Effector CD4-positive, alpha-beta T cell (primary cell): ENCODE measurements at places on chromosomes 12 and 14.

DNA sequence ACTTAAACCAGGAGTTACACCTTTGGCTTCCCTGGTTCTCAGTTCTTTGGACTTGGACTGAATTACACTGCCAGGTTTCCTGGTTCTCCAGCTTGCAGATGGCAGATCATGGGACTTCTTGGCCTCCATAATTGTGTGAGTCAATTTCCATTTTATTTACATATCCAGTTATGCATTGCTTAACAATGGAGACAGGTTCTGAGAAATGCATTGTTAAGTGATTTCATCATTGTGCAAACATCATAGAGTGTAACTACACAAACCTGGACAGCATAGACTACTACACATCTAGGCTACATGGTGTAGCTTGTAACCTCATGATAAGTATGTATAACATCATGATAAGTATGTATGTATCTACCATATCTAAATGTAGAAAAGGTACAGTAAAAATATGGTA is 276.1 kb upstream of the BTG1 start:
- no peak for DNase-seq

DNA sequence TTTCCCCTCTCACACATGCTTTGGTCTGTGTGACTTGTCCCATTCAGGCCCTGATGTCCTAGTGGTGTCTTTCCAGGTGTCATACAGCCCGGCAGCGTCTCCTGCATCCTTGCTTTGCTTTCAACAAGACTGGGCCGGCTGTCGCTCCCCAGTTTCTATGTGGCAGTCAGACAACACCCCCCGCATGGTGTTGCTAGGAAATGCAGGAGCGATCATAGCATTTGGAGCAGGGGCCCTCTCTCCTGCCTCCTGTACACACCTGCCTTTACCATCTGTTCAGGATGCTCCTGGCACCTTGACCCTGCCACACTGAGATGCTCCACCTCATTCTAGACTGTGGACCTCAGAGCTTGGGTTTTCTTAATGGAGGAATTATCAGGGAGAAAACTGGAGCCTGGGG is 29.5 kb downstream of the CACNA1C start:
- no peak for DNase-seq

GRCh38 chr12:29346769-29347421 is 34.1 kb downstream of the ERGIC2 start:
- DNase-seq = no peak

- DNase-seq = no peak
Measured at GRCh38 chr14:20802341-20803084, at the start of gene RNASE1. RNASE1 (minus strand) TSS chr14:20802844; CDS start chr14:20802068, 776 bp downstream.

GRCh38 chr14:93912782-93913181 is 14.4 kb upstream of the FAM181A start:
- DNase-seq = no peak

GRCh38 chr12:89183985-89184435 is 168.3 kb downstream of the DUSP6 start:
- no peak for DNase-seq

DNA sequence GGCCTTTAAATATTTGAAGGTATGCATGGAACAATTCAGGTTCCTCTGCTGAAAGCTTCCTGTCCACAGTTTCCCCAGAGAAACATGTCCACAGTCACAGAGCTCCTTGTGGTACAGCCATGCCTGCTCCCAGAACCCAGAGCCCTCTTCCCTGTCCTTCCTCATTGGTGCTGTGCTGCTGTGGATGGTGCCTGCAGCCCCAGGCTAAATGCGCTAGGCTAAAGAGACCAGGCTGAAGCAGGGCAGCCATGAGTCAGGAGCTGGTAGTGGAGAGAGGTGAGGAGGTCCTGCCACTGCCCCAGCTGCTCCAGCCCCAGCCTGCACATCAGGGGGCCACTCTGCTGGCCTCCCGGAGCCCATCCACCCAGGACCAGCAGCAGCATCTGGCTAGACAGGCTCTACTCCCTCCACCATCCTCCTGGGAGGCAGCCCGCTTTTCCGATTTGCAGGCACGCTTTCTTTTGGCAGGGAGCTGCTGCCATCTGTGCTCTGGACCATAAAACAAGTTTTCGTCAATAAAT is 65.4 kb upstream of the DDX11 start:
- DNase-seq = no peak

GRCh38 chr12:89205517-89205916 is 146.8 kb downstream of the DUSP6 start:
- DNase-seq = no peak

- DNase-seq = no peak
Measured at GRCh38 chr12:114697741-114698565, 14.0 kb upstream of the TBX3 start.

GRCh38 chr14:60241091-60241490 is 7.9 kb upstream of the PPM1A start:
- no peak for DNase-seq

DNA sequence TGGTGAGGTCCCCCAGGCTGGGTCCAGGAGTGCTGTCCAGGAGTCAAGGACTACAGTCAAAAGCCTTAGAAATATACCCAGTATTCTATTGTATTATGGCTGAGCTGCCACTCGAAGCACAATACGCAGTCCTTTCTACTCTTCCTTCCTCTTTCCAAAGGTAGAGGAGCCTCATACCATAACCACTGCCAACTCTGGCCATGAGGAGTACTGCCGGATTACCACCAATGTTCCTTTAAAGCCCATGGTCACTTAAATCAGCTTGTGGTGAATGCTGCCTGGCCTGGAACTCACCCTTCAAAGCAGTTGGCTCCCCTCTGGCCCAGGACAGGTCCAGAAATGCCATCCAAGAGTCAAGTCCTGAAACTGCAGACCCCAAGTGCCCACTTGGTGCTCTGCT is 425.4 kb downstream of the SLC16A7 start:
- no peak for DNase-seq

DNA sequence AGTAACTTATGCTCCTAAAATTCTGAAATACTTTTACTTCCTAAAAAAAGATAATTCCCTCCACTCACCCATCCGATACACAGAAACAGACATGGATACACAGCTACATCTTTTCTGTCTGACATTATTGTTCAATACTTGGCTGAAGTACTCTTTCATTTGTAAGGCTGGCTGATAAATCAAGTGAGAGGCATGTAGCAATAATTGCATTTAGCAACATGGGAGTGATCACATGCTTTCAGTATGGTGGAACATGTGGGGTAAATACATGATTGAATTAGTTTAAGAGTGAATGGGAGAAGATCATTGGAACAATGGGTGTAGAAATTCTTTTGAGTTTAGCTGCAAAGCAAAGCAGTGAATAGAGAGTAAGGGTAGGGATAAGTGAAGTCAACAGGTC is 25.6 kb downstream of the PTPRQ start:
- no peak for DNase-seq

- no peak for DNase-seq
Measured at GRCh38 chr12:33486058-33486457, 46.4 kb upstream of the SYT10 start.

DNA sequence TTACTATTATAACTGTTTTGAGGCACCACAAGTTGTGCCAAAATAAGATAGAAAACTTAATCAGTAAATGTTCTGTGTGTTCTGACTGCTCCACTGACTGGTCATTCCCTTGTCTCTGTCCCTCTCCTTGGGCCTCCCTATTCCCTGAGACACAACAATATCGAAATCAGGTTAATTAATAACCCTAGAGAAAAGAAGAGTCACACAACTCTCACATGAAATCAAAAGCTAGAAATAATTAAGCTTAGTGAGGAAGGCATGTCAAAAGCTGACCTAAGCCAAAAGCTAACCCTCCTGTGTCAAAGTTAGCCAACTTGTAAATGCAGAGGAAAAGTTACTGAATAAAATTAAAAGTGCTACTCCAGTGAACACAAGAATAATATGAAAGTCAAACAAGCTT is 53.8 kb upstream of the CCDC196 start:
- DNase-seq = no peak

GRCh38 chr12:8045952-8046944 is 13.7 kb downstream of the FOXJ2 start:
- peak; percentile 78 for DNase-seq

DNA sequence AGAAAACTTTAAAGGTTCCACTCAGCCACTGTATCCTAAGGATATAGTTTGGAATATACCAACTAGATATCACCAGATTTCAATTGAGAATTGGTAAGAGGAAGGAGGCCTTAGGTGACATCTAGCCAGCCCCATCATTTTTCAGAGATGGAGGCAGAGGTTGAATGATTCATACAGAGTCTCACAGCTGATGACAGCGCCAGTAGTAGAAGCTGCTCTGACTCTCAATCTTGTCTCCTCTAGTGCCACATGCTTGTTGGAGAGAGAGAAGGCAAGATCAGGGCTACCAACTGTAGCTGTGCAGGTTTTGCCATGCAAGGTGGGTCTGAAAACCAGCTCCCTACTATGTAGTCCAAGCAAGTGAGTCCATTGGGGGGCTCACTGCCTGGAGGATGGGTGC is 6.1 kb downstream of the FRMD6 start:
- no peak for DNase-seq

DNA sequence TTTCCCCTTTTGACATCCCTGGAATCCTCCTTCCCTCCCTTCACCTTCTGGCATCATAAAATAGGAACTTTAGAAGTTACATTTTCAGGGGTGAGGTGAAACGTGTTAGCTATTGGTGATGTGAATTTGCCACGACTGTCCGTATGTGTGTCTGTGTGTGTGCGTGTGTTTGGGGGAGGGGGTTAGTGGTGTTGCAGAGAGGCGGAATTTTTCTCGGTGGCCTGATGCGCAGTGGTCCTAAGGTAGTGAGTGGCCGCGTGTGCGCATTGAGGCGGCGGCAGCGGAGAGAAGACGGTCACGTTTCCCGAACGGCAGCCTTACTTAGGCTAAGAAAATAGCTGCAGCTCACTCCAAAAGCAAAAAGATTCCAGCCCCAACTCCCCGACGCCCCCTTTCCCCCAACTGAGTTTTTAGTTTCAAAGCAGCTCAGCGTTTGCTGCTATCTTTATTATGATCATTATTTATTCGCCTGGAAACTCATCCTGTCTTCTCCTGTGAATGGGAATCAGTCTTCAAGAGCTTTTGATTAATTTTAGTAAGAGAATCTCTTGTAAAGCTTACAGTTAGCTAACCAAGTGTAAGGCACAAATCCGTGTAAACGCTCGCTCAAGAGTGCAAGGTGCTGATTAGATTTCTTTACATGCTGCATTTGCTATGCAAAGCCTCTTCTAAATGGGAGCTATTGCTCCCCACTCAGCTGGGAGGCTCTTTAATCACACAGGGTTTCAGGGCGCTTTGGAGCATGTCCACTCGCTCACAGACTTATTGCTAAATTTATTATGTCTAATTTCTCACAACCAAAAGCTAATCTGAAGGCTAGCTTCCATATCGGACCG is 4.7 kb downstream of the FLRT2 start:
- DNase-seq = no peak

GRCh38 chr14:58637040-58637390 is 747 bp upstream of the DACT1 start:
- DNase-seq = no peak

DNA sequence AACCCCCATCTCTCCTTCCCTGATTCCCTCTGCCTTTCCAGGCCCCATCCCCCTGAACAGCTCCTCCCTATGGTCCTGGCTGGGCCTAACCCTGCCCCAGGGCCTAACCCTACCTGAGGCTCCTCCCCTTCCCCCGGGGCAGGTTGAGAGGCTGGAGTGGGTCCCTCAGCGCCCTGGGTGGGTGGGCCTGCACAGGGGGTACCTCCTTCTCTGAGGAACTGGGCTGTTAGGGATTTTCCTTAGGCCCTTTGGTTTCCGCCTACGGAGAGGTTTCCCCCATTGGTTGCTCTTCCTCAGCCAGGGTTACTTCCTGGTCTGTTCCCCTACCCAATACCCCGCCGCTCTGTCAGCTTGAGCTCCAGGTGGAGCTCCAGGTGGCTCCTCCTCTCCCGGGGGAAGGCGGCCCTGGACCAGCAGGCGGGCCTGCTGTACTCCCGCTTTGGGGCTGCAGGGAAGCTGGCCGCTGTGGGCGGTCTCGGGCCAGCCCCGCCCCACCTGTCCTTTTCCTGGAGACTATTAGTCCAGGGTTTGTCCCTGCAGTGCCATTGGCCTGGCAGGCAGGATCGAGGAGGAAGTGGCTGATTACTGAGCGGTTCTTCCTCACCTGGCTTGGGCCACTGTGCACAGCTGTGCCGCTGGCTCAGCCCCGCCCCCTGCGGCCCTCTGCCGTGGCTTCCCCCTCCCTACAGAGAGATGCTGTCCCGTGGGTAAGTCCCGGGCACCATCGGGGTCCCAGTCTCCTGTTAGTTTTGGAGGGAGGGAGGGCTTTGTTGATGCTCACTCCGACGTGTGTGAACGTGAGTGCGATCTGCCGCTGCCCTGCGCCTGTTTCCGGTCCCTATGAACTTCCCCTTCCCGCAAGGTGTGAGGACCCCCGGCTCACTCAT is 2.5 kb downstream of the C12orf57 start:
- DNase-seq = peak; percentile 61

- DNase-seq = no peak
Measured at GRCh38 chr14:101130861-101131260, 227.3 kb upstream of the RTL1 start.

GRCh38 chr14:89013698-89014568 is 189.5 kb downstream of the TTC8 start:
- DNase-seq = no peak

DNA sequence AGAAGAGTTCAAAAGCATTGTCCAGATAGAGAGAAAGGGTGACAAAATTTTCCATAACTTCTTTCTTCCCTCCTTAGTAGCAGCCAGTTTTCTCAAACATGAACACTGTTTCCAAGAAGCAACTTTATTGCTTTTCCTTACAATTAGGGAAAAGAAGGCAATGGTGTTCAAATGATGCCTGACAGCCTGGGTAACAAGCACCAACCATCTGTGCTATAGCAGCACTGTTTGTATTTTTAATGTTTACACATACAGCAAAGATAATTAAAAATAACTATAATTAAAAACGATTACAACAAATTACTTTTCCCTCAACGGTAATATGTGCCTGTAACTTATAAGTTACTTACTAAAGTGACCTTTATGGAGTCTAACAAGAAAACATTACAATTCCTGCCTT is 450.6 kb upstream of the LMO3 start:
- DNase-seq = no peak

GRCh38 chr14:64983439-64984310 is 3.0 kb upstream of the FNTB start:
- DNase-seq = no peak

- DNase-seq = no peak
Measured at GRCh38 chr14:93064411-93065271, 51.1 kb downstream of the ITPK1 start.

DNA sequence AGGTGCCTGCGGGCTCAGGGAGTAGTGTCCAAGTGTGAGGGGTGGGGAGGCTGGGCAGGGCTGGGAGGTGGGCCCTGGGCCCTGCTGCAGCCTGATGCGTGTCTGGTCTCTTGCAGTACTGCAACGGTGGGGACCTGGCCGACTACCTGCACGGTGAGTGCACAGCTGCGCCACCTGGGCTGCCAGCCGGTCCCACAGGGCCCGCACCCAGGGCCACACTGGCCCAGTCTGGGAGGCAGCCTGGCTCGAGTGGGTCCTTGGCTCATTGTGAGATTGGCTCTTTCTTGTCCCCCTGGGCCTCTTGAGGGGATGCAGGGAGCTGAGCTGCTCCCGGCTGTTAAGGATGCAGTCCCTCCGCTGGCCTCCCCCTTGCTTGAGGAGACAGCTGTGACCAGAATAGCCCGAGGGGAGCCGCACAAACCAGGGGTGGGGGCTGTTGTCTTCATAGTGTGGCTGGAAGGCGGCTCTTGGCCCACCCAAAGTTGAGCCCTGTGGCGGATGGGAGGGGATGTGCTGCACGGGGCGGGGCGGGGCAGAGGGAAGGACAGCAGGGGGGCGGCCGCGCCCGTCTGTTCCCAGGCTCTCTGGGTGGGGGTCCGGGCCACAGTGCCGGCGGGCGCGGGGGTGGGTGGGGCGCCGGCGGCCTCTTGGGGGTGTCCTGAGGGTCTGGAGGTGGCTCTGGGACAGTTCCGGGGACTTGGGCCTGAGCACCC is 13.1 kb downstream of the ULK1 start:
- DNase-seq = no peak
